ENCODE measurements at places on chromosomes 16 and 17.
A peak's percentile ranks its signal among the peaks of the same experiment; 100 is the strongest.

DNA sequence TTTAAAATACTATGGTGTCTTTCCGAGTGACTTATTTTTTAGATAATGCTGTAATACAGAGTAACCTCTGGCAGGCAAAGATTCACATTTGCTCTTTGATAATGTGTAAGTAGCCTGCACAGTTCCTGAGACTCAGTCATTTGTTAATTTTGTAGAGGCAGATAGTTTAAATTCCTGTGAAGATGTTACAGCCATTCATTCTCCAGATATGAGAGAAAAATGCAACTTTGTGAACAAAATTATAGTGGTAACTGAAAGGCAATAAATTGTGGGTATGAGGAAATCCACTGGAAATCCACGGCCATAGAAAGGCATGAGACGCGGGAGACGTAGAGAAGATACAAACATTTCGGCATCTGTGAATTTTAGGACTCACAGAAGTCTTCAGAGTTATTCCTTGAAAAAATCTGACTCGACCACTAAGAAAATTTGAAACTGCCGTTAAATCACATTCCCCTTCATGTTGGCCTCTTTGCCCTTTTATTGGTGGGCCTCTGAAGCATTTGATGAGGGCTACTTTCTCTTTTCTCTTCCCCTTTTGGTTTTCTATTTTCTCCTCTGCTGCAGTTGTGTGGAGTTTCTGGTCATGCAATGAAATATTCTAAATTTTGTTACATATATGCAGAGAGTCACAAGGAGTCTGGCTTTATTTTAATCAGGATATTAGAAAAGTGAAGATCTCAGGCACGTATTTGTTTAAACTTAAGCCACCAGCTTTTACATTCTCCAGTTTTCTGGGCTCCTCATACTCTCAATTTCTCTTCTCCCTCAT is 18.8 kb downstream of the HS3ST3A1 start:
- DNase-seq, result no peak

- DNase-seq, result peak; percentile 83
Observed at GRCh38 chr17:40582328-40582901, 17.1 kb upstream of the CCR7 start.

DNA sequence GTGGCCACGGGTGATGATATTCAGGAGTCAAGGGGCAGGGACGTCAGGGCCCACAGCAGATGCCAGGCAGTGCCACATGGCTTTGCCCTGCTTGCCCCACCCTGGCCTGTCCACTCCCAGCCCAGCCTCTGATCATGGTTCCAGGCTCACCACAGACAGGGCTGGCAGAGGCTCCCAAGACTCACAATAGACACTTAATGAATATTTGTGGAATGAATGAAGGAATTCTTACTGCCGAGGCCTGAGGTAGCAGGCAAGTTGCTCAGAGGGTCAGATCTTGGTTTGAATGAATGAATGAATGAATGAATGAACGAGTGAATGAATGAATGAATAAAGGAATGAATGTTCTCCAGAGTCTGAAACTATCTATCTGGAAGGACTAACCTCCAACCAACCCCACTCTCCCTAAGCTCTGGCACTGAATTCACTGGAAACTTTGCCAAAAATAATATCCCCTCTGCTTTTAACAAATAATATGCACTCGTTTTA is 60.9 kb downstream of the RAI1 start:
- no peak for DNase-seq

DNA sequence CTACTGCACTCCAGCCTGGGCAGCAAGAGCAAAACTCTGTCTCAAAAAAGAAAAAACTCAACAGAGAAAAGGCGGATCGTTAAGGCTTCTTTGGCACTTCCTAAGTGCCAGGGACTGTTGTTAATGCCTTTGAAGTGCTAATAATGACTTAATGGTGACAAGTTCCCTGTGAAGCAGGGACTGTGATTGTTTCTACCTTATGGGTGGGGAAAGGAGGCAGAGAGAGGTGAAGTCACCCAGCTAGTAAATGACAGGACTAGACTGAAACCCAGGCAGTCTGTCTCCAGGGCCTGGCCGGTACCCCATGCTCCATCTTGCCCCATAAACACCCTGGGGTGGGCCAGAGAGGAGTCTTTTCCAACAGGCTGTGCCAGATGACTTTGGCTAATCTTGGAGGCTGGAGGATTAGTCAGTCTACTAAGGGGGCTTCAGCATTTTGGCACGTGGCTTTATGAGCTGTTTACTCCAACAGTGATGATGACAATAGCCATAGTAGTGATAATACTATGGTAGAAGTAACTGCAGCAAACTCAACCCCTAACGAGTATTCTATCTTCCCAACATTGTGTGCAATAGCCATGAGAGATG is 26.9 kb downstream of the ABCC1 start:
- DNase-seq, result no peak

- no peak for DNase-seq
Observed at GRCh38 chr17:45098081-45098868, 34.0 kb downstream of the PLCD3 start.

DNA sequence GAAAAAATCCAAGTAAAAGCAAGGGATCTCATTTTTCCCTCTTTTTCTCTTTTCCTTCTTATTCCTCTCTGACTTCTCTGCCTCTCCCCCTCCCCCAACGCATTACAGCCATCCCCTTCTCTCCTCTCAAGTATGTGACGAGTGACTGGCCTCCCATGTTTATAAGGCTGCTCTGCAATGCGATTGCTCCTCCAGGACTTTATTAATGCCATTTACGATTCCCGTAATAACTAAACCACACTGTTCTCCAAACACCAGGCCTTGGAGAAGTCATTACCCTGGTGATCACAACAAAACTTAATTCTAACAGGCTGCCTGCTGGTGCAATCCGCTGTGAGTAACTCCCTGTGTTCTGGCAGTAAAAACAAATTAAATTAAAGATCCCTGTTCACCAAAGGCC is 88.8 kb downstream of the HS3ST3B1 start:
- no peak for DNase-seq

GRCh38 chr17:1529863-1530262 is 13.5 kb upstream of the INPP5K start:
- no peak for DNase-seq

DNA sequence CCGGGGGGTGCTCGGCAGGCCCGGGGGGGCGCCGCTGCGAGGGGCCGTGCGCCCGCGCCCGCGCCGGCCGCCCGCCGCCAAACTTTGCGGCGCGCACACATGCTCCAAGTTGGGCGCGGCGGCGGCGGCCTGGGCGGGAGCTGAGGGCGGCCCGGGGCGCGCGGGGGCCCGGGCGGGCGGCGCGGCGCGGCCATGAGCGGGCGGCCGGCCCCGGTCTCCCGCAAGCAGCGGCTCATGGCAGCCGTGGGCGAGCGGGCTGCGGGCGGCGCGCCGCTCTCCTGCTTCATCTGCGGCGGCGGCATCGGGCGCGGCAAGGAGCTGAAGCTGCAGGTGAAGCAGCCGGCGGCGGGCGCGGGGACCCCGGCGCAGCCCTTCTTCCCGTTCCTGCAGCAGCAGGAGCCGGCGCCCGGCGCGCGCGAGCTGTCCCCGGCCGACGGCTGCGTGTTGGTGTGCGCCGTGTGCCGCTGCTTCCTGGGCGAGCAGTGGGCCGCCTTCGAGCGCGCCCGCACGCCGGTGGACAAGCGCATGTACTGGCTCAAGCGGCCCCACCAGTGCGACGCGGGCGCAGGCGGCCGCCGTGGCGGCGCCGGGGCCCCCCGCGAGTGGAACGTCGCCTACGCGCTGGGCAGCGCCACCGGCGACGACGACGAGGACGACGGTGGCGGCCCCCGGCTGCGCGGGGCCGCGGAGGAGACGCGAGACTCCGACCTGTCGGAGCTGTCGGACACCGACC is 57.2 kb upstream of the CIBAR2 start:
- no peak for DNase-seq

DNA sequence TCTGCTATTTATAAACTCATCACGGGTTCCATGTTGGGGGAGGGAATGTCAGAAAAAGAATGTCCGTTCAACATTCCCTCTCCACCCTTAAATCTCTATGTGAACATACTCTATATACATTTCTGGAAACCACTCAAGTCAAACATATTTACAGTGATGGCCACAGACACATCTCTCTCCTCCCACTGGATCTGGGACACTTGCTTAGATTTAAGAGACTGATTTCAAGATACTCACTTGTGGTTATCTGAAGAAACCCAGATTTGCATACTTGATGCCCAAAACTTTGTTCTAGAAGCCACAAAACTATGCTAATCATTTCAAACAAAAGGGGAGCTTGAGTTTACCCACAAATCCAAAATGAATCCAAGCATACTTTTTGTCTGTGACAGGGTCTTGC is 182.9 kb upstream of the SOX9 start:
- DNase-seq, result no peak

DNA sequence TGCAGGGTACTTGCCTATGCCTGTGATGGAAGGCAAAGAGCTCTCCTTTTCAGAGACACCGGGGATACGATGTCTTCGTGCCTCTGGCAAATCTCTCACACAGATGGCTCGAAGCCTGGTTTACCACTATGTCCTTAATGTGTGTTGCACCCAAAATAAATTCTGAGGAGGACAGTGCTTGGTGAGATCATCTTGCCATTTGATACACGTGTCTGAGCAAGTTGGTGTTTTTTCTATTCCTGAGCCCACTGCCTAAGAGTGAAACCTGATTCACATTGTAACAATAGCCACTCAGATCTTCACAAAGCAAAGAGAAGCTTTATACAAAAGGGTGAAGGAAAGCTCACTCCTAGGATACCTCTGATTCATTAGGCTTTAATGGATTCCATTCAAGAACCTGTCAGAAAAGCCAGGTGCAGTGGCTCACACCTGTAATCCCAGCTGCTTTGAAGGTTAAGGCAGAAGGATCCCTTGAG is 33.1 kb upstream of the AKAP1 start:
- no peak for DNase-seq

GRCh38 chr17:65388911-65389310 is 172.5 kb downstream of the AXIN2 start:
- no peak for DNase-seq

- DNase-seq, result no peak
Observed at GRCh38 chr17:39551879-39552278, 55.8 kb downstream of the NEUROD2 start.

DNA sequence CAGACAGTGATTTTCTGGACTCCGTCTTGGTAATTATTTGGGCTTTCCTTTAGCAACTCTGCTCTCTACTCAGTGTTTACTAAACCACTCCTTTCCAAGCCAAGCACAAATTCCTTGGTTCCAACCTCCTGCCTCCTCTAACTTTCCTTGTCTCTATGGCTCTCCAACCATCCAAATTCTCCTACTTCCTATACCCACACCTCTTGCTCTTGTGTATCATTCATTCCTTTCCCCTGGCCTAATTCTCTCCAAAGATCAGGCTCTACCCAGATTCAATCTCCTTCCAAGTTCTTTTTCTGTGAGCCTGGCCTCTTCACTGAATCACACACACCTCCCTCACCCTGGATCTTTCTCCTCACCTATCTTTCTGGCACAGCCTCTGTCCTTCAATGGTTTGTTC is 1.1 kb downstream of the NEURL4 start:
- DNase-seq, result no peak

- DNase-seq, result no peak
Observed at GRCh38 chr17:80821546-80821945, 170.1 kb upstream of the CHMP6 start.

GRCh38 chr16:74874912-74875546 is 100.4 kb upstream of the FA2H start:
- DNase-seq, result no peak

GRCh38 chr16:47905771-47906170 is 250.0 kb downstream of the ABCC12 start:
- DNase-seq, result no peak

DNA sequence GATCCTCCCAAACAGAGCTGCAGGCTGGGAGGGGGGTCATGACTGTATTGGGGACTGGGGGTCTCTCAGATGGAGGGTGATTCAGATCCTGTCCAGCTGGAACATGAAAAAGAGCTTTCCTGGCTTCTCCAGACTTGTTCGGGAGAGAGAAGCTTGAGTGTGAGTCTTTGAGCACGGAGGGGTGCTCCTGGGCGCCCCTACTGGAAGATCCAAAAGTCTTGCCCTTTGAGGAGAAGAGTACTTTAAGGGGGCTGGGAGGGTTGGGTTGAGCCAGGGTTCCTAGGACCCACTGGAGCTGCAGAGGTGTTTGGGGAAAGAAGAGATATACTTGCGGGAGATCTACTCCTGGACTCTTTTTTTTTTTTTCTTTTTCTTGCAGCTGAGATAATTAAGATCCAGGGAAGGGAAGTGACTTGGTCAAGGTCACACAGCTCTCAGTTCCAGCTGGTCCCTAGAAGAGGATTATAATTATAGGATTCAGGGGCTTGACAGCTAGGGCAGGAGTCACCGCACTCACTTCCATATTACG is 8.4 kb downstream of the RARA start:
- DNase-seq, result peak; percentile 58

GRCh38 chr16:11609474-11610120 is 22.9 kb upstream of the LITAF start:
- DNase-seq, result no peak

DNA sequence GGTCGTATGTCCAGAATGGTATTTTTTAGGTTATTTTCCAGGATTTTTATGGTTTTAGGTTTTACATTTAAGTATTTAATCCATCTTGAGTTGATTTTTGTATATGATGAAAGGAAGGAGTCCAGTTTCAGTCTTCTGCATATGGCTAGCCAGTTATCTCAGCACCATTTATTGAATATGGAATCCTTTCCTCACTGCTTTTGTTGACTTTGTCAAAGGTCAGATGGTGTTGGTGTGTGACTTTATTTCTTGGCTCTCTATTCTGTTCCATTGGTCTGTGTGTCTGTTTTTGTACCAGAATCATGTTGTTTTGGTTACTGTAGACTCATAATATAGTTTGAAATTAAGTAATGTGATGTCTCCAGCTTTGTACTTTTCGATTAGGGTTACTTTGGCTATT is 26.4 kb upstream of the TEKT1 start:
- DNase-seq, result no peak

GRCh38 chr17:75499313-75500022 is 15.9 kb downstream of the CASKIN2 start:
- DNase-seq, result no peak

GRCh38 chr17:39097150-39097519 is 54.3 kb downstream of the PLXDC1 start:
- DNase-seq, result no peak

DNA sequence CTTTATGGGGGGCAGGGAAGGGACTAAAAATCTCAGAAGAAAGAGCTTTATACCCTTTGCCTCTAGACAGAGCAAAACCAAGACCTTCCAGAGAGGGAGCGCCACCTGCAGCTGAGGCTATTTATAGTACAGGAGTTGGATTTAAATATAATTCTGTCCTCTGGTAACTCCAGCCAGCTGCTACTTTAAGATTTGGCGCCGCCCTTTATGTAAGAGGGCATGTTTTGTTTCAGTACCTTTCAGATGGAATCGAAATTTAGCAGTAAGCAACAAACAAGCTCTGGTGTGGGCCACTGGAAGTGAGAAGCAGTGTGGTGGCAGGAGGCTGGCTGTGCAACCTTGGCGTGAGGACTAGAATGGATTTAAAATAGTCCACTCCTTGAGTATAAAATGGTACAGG is 5.2 kb upstream of the GUCY2D start:
- DNase-seq, result peak; percentile 39

DNA sequence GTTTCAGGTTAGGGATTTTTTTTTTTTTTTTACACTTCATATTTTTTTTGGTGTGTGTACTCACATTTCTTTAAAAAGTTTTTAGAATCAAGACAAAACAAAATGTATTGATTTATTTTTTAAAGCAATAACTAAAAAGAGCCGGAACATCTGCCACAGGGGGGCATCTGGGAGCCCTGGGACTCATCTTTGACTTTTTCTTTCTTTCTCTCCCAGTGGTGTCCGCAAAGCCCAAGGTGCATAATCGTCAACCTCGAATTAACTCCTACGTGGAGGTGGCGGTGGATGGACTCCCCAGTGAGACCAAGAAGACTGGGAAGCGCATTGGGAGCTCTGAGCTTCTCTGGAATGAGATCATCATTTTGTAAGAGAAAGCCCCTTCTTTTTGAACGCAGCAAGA is 36.3 kb downstream of the WWP2 start:
- DNase-seq, result no peak
